ENCODE measurements at places on chromosomes 7 and 10. TPM values are rescaled to one million over a fixed set of nuclear protein-coding genes. Genes with fewer than 3 reads are reported as not detected.

NFKB2 gene
- 23.8 TPM for polyA plus RNA-seq

ZNF804B gene
- polyA plus RNA-seq, result 0.40 TPM

DMTF1 gene
- polyA plus RNA-seq, result 176 TPM

EVX1 gene
- polyA plus RNA-seq, result 0.11 TPM

ALOX5 gene
- 3.5 TPM for polyA plus RNA-seq

SLC4A2 gene
- polyA plus RNA-seq, result 75.9 TPM

CAMK1D gene
- polyA plus RNA-seq, result 13.0 TPM

DNA sequence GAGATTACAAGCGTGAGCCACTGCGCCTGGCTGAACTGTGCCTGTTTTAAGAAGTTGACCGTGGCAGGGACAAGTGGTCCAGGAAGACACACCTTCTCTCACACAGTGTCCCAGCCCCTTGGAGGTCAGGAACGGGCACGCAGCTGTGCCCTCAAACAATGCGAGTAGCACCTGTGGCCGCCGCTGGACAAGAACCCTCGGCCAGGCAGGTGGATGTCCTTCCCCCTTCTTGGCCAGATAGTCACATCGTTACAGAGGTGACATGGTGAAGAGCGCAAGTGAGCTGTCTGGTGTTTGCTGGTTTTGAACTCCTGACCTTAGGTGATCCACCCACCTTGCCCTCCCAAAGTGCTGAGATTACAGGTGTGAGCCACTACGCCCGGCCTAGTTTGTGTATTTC lies 8.8 kb downstream of the ZFAND2A start:
- DNase-seq, result no peak

- no peak for DNase-seq
Measured at GRCh38 chr10:94103801-94104221, 110.1 kb downstream of the PLCE1 start.

- DNase-seq, result no peak
Measured at GRCh38 chr7:111092406-111093236, 1.7 kb downstream of the LRRN3 start.

DNA sequence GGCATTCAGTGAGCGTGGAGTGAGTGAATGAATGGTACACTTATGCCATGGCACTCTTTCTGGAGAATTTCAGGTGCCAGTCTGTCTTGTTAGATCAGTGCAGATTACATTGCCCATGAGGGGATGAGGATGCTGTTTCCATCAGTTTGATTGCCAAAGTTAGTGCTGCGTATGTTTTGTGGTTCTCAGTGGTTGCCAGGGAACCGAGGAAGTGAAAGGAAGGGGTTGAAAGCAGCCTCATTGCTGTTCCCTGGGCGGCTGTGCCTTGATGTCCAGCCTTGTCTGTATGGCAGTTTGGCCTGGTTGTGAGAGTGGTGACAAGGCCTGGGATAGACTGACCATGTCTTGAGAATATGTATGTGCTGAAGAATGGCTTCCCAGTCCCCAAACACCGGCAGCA lies 30.2 kb downstream of the WBP1L start:
- no peak for DNase-seq

DNA sequence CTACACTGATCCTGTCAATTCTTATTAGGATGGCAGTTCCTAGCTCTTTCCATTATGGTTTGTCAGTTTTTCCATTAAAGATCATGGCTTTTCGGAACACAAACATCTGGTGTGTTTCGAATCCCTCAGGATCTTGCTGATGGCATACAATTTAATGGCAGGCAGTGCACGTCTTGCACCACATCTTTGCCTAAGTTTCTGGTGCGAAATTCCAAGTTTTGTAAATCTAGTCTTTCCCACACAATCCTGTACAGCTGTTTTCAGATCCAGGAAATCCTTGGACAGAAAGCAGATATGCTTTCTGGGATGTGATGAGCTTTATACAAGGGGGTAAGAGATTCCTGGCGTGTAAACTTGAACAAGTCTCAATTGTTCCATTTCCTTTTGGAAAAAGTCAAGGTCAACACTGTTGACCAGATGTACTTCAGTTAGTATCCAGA lies 224.3 kb upstream of the PHYHIPL start:
- DNase-seq, result no peak

- no peak for DNase-seq
Measured at GRCh38 chr10:48701941-48702340, 17.3 kb downstream of the WDFY4 start.

DNA sequence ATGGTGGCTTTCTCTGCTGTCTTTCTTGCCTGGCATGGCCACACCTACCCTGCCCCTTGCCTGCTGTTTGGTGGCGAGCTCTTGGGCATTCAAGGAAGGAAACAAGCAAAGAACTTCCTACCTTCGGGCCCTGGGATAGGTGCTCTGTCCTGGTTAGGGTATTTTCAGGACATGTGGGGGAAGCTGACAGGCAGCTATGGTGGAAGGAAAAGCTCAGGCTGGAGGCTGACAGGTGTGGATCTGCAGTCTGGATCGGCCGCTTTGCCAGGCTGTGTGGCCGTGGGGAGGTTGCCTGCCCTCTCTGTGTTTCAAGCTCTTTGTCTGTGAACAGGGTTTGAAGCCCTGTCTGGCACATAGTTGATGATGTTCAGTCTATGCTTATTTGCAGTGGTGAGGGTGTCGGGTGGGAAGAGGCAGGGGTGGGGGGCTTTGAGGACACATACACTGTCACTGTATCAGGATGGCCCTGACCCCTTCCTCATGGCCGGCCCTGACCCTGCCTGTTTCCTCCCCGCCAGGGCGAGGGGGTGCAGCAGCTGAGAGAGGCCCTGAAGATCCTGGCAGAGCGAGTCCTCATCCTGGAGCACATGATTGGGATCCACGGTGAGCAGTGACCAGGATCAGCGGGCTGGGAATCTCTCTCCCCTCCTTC lies 73.7 kb downstream of the MYL10 start:
- DNase-seq, result no peak

GRCh38 chr10:42630537-42631134 lies 7.7 kb downstream of the ZNF33B start:
- DNase-seq, result no peak

DNA sequence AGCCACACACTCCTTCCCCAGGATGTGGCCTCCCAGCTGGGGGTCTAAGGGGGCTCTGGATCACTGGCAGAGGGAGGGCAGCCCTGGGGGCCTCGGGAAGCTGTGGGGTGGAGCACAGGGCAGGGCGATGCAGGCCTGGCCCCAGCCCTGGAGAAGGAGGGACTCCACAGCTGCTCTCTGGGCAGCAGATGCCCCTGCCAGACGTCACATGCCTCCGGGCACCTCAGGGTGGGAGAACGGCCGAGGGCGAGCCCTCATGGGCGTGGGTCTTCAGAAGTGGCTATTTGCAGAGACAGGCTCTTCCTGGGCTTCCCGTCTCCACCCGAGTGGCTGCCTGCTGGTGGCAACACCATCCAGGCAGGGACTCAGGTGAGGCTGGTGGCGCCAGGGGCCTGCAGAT lies 16.0 kb upstream of the ADGRA1 start:
- DNase-seq, result no peak

GRCh38 chr7:26549281-26549944 lies 257.8 kb downstream of the SNX10 start:
- no peak for DNase-seq

DNA sequence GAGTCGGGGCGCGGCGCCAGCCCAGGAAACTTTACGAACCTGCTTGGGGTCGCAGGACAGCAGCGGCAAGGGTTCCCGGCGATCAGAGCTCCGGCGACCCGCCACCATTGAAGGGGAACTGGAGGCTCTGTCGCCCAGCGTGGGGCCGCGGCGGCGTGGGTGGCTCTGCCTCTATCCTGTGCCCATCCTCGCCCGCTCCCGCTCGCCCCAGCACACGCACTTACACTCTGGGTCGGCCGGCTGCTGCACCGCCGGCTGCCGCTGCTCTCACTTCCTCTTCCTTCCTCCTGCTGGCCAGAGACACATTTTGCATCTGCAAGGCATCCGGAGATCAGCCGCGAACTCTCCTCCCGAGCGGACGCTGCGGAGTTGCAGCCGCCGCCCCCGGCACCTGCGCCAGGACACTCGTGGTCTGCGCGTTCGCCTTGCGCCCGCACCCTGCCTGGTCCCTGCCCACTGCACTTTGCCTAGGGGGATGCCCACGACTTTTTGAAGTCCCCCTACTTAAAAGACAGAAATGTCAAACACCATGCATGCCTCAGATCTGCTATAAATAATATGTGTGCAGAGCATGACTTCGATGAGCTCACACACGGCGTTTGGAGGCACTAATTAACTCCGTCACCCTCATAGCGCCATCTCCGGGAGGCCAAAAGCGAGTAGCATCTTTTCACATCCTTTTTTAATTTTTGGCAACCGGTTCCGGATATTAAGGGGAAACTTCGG lies at the start of gene ELMO1:
Gene ELMO1, minus strand, starts transcription at position 229 of the 726 bp plus-strand sequence. CDS start 106,174 bp downstream, outside the sequence.
- no peak for DNase-seq

- no peak for DNase-seq
Measured at GRCh38 chr7:77819021-77819420, 20.4 kb downstream of the PHTF2 start.

DNA sequence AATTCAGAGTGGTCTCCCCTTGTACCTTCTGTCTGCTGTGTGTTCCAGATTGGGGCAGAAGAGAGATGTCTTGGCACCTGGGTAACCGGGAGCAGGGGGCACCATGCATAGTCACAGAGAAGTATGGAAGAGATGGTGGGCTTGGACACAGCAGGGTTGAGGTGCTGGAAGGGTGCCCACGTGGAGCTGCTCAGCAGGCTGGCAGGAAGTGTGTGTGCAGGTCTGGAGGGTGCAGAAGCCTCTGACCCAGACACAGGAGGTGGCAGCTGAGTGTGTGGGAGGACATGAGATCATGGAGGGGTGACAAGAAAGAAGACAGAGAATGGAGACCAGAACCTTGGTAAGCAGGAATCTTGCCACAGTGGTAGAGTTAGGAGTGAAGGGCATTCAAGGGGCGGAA lies 42.3 kb upstream of the DUSP5 start:
- no peak for DNase-seq

All from renal cortex interstitium (tissue), 15 donors.